Cardiac muscle cell (in vitro differentiated cells and primary cell): ENCODE measurements at places on chromosomes 2 and 18. TPM values are rescaled to one million over a fixed set of nuclear protein-coding genes. Genes with fewer than 3 reads are reported as not detected.

The PLCD4 gene
- total RNA-seq, result 1.2 and 1.6 TPM in 2 replicates

DNA sequence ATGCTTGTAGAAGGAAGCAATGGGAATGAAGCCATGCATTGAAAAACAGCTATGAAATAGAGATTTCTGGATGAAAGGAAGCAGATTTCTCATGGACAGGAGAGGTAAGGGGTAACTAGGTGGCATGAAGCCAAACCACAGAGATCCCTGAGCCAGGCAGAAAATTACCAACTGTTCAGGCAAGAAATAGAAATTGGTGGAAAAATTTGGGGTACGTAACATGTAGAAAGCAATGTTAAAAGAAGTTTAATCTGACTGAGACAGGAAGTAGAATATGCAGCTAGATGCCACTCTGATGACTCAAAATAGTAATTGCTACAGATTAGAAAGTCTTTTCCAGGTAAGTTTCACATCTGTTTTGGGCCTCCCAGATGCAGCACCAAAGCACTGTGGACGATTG, 928.5 kb upstream of the CELF4 start:
- H3K4me1 ChIP-seq, result no peaks in the 10 kb centered on the region
- no peaks in the 10 kb centered on the region for H3K36me3 ChIP-seq
- no peak overlapping the region for H3K27ac ChIP-seq
- H3K4me3 ChIP-seq, result no peak overlapping the region
- no peak for DNase-seq

- no peak for DNase-seq
- H3K27me3 ChIP-seq, result no peaks in the 10 kb centered on the region
- H3K27ac ChIP-seq, result no peak overlapping the region
- H3K36me3 ChIP-seq, result no peaks in the 10 kb centered on the region
These were observed 614.5 kb downstream of the IRS1 start for GRCh38 chr2:226184940-226185615.

DNA sequence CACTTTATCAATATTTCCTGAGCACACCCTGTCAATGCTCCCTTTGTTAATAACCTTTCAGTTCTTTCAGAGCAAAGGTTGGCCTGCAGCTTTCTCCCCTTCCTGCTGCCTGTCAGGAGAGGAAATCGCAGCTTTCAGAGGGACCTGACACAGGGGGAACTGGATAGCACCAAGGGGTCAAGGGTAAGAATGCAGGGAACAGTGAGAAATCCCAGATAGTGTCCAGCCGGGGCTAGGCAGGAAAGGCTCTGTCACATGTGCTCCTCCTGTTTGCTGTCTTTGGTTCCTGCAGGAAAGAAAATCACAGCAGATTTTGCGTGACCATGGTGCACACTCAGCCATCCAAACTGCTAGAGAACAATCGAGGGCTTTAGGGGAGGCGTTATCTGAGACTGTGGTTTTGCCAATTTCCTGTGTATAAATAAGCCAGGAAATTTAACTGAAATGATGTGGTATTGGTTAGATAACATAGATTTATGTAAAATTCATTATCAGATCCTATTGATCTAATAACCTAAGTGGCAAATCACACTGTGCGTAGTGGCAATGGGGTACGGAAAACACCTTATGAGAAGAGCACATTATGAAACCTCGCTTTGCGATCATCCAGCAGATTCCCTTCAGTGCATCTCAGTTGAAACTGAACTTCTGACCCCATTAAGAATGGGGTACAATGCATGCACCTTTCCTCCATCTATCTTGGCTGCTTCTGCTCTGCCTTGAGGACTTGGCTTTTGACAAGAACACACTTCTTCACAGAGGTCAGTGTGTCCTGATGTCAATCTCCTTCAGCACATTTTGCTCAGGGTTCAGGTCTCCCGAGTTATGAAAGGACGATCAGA, 178.0 kb downstream of the ICOS start:
- no peak for DNase-seq
- H3K36me3 ChIP-seq, result no peaks in the 10 kb centered on the region
- H3K4me1 ChIP-seq, result peaks cover 5% of the 10 kb centered on the region
- no peaks in the 10 kb centered on the region for H3K27me3 ChIP-seq

GRCh38 chr2:111950236-111950635, 51.8 kb downstream of the MERTK start:
- H3K4me1 ChIP-seq, result peaks cover 17% of the 10 kb centered on the region
- no peak overlapping the region for H3K4me3 ChIP-seq
- H3K36me3 ChIP-seq, result peaks cover 2% of the 10 kb centered on the region
- H3K27me3 ChIP-seq, result no peaks in the 10 kb centered on the region

GRCh38 chr18:24846138-24846537, 385.7 kb downstream of the HRH4 start:
- no peaks in the 10 kb centered on the region for H3K4me1 ChIP-seq
- no peak overlapping the region for H3K27ac ChIP-seq
- no peak overlapping the region for H3K4me3 ChIP-seq
- H3K36me3 ChIP-seq, result no peaks in the 10 kb centered on the region
- H3K27me3 ChIP-seq, result no peaks in the 10 kb centered on the region

DNA sequence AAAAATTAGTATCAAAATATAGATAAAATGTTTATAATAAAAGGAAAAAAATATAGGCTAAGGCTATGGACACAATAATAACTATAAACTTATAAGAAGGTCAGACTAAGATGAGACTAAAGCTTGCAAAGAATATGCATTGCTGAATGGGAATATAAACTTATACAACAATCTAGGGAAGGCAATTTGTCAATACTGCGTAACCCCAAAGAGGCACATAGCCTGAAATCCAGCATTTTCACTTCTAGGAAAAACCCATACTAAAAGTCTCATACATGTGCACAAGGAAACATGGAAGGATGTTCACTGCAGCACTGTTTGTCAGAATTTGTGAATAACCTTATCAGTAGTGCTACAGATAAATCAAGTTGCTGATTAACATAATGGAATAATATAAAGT, 45.5 kb downstream of the FANCL start:
- H3K27me3 ChIP-seq, result no peaks in the 10 kb centered on the region
- H3K4me1 ChIP-seq, result no peaks in the 10 kb centered on the region
- no peak for DNase-seq
- no peak overlapping the region for H3K27ac ChIP-seq

The RFTN2 gene
- total RNA-seq, result 2.8 and 8.3 TPM in 2 replicates

DNA sequence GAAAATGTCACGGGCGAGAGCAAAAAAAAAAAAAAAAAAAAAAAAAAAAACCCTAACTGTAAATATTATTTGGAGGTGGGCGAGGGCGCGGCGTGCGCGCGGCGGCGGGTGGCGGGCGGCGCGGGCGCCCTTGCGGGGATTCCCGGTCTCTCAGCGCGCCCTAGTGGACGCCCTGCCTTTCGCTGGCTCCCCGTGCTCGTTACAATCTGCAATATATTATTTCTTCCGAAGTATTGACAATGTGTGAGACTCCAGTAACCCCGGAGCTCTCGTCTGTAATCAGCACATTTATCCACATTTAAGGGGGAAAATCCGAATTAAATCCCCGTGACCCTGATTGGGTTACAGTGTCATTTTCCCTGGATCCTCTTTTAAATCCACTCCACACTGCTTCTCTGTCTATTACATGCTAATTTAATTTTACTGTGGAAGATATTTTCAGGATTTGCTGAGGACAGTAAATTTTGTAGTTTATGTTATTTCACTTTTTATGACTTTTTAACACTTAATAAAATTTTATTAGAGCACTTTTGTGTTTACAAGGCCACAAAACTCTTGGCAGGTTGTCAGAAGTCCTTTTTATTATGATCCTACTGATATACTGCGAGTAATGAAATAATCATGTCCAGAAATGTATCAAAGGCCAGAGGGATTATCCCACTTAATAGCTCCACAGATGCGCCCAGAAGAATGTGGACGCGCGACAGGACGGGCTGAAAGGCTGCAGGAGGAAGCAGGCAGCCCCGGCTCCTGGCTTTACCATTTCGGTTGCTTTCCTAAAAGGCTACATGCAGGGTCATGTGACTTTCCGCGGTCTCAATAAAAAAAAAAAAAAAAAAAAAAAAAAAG, 369.1 kb downstream of the MTX2 start:
- H3K27ac ChIP-seq, result no peak overlapping the region
- peak overlapping the region; percentile 41 for H3K4me3 ChIP-seq
- DNase-seq, result peak; percentile 78

The MC5R gene
- not detected in 2 replicates for total RNA-seq

GRCh38 chr2:203894262-203894661, 26.7 kb downstream of the CTLA4 start:
- no peaks in the 10 kb centered on the region for H3K36me3 ChIP-seq
- no peaks in the 10 kb centered on the region for H3K4me1 ChIP-seq
- H3K27me3 ChIP-seq, result no peaks in the 10 kb centered on the region
- H3K27ac ChIP-seq, result no peak overlapping the region

The GKN1 gene
- not detected in 2 replicates for total RNA-seq

- H3K36me3 ChIP-seq, result no peaks in the 10 kb centered on the region
- H3K4me1 ChIP-seq, result no peaks in the 10 kb centered on the region
- no peak overlapping the region for H3K4me3 ChIP-seq
- no peaks in the 10 kb centered on the region for H3K27me3 ChIP-seq
These were observed 48.0 kb upstream of the RAB1A start for GRCh38 chr2:65177751-65178442.

- no peak overlapping the region for H3K4me3 ChIP-seq
- no peaks in the 10 kb centered on the region for H3K4me1 ChIP-seq
- H3K27me3 ChIP-seq, result no peaks in the 10 kb centered on the region
- H3K27ac ChIP-seq, result no peak overlapping the region
- no peaks in the 10 kb centered on the region for H3K36me3 ChIP-seq
These were observed 367.4 kb upstream of the MYT1L start for GRCh38 chr2:2698182-2699120.

DNA sequence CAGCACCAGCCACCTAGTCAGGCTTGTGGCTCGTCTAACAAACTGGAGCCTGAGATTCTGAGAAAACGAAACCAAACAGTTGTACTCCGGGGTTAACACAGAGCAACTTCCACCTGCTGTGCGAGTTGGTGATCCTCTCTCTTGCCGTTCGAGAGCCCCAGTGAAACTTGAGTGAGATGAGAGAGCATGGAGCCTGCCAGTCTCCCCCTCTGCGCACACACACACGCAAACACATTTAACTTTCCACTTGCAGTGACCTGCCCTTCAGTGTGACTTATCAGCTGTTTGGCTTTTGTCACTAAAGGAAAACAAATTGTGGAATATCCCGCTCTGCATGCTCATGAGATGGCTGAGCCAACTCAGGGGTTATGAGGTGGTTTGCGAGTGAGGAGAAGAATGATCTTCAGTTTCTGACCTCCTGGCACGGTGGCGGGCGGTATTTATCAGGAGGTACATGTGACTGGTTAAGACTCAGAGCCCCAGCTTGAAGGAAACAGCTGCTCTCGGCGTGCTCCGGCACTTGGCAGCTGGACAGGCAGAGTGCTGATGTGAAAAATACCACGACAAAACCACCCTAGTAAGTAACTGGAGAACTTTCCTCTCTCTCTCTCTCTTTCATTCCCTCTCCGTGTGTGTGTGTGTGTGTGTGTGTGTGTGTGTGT, at the start of gene RASGRP3:
Gene RASGRP3 (plus strand): TSS at position 519 of the 662 bp plus-strand sequence. CDS start 38,488 bp downstream, outside the sequence.
- no peaks in the 10 kb centered on the region for H3K27me3 ChIP-seq
- peaks cover 32% of the 10 kb centered on the region for H3K4me1 ChIP-seq
- DNase-seq, result peak; percentile 92
- peak within 1 kb of the TSS; percentile 26 for H3K4me3 ChIP-seq

DNA sequence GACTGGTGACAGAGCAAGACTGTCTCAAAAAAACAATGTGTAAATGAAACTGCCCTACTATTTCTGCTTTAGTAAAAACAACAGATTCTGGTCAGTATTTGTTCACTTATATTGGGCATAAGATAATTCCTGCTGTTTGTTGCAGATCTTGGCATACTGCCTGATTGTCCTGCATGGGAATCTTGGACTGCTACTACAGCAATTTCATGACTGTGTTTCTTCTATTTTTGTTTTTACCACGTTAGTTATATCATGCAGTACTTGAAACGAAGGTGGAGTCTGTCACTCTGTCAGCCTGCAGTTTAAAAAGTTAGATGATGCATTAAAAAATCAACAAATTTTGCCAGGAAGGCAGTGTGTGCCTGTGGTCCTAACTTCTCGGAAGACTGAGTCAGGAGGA, 14.2 kb upstream of the CLASP1 start:
- H3K4me3 ChIP-seq, result no peak overlapping the region
- no peaks in the 10 kb centered on the region for H3K36me3 ChIP-seq
- H3K4me1 ChIP-seq, result no peaks in the 10 kb centered on the region
- no peaks in the 10 kb centered on the region for H3K27me3 ChIP-seq
- H3K27ac ChIP-seq, result no peak overlapping the region

The ANKRD30B gene
- not detected in 2 replicates for total RNA-seq

DNA sequence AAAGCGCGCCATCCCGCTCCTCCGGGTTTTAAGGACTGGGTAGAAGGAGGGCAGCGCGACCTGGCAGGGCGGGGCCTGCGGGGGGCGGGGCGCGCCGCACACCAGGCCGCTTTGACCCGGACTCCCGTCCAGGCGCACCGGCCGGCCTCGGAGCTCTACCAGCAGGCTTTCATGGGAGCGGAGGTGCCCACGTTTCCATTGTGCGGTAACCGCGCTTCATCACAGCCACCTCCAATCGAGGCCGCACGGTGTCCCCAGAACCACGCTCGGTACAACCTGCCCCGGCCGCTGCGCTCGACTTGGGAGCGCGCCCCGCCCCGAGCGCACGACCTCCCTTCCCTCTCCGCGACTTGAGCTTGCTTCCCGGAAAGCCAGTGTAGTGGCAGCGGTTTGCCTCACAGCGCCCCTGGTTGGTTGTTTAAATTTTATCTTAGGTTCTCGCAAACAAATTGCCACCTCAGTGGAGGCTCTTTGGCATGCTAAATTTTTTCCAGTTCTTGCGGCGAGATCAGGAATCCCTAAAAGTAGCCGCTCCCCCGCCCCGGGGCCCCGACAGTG, 280 bp upstream of the CYP1B1 start:
- H3K4me3 ChIP-seq, result peak overlapping the region; percentile 44
- H3K27me3 ChIP-seq, result peaks cover 66% of the 10 kb centered on the region
- peaks cover 3% of the 10 kb centered on the region for H3K4me1 ChIP-seq
- no peaks in the 10 kb centered on the region for H3K36me3 ChIP-seq
- no peak overlapping the region for H3K27ac ChIP-seq

GRCh38 chr2:95374029-95374428, 28.5 kb upstream of the FAHD2A start:
- no peak overlapping the region for H3K4me3 ChIP-seq
- H3K4me1 ChIP-seq, result no peaks in the 10 kb centered on the region
- H3K36me3 ChIP-seq, result no peaks in the 10 kb centered on the region
- H3K27me3 ChIP-seq, result no peaks in the 10 kb centered on the region
- peak; percentile 27 for DNase-seq

The ANKRD23 gene
- 4.8 and 11.0 TPM in 2 replicates for total RNA-seq

DNA sequence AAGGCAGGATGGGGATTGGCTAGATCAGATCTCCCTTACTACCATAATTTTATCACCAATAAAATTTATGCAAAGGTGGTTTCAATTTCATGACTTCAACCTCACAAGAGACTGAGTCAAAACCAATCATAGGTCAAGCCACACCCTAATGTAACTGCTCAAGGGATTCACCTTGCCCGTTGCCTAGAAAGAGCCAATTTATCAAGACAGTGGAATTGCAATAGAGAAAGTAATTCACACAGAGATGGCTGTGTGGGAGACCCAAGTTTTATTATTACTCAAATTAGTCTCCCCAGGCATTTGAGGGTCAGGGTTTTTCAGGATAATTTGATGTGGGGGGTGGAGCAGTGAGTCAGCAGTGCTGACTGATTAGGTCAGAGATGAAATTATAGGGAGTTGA, 340.6 kb downstream of the RND3 start:
- H3K4me1 ChIP-seq, result no peaks in the 10 kb centered on the region
- H3K27me3 ChIP-seq, result no peaks in the 10 kb centered on the region

DNA sequence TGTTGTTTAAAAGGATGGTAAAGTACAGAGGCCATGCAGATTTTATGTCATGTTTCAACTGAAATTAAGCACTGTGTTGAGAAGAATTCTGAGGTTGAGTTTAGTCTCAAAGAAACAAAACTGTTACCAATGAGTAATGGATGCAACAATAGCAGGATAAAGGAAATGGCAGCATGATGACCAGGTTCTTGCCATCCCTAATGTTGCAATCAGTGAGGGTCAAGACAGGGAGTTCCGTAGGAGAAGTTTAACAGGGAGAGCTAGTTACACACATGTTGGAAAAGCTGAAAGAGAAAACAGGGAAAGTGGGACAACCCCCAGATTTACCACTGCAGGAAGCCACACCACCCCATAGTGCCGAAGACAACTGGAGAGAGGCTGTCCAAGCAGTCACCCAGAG, 343.8 kb upstream of the EPHA4 start:
- H3K4me3 ChIP-seq, result no peak overlapping the region
- no peaks in the 10 kb centered on the region for H3K4me1 ChIP-seq
- H3K36me3 ChIP-seq, result no peaks in the 10 kb centered on the region
